CD4-positive, alpha-beta memory T cell (primary cell): ENCODE measurements at places on chromosomes 12 and 14.

GRCh38 chr12:49230805-49231194, 34.1 kb upstream of the TUBA1C start:
- DNase-seq: no peak

DNA sequence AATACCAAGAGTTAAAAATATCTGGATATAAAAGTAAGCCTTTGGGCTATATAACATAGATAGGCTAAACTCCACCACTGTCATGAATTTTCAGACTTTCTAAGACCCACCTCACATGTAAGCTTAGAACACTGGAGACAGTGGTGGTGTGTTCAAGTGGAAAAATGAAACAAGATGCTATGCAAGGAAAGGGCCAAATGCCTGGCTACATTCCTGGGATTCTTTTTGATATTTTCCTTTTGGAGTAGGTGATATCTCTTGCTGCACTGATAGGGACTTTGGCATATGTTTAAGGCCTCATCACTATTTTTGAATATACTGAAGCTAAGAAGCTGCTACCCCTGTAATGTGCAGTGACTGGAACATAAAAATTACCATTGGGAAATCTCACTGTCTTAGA, 341.3 kb downstream of the SLC16A7 start:
- no peak for DNase-seq

DNA sequence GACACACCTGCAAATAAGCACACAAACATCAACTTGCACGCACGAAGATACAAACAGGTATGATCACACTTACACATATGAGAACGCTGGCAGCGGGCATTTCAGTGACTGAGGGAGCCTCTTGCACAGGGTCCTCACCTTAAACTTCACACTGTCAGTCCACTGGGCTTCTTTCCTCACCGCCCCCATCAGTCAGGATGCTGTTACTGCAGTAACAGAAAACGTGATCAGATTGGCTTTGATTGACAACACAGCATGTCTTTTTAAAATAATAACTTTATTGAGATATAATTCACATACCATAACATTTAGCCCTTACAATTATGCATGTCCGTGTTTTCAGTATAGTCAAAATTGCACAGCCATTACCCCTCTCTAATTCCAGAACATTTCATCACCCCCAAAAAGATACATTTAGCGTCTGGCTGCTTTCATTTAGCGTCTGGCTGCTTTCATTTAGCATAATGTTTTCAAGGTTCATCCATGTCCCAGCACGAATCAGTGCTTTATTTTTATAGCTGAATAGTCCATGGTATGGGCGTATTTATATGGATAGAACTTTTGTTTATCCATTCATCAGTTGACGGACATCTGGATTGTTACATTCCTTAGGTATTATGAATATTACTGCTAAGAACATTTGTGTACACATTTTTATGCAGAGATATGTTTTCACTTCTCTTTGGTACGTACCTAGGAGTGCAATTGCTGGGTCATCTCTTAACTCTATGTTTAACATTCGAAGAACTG, 8.4 kb downstream of the CCDC197 start:
- DNase-seq: no peak

DNA sequence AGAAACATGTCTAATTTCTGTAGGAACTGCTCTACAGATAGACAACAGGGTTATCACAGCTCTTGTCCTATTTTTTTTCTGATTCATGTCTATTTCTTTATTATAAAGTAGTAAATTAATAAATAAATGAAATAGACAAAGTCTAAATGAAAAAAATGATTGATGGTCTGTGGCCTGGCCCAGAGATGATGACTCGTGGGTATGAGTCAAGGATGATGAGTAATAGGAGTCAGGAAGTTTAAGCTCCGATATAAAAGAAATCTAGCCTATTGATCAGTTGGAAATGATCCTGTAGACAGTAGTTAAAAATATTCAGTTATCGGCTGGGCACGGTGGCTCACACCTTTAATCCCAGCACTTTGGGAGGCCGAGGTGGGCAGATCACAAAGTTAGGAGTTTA, 90.6 kb upstream of the RTL1 start:
- DNase-seq: no peak

DNA sequence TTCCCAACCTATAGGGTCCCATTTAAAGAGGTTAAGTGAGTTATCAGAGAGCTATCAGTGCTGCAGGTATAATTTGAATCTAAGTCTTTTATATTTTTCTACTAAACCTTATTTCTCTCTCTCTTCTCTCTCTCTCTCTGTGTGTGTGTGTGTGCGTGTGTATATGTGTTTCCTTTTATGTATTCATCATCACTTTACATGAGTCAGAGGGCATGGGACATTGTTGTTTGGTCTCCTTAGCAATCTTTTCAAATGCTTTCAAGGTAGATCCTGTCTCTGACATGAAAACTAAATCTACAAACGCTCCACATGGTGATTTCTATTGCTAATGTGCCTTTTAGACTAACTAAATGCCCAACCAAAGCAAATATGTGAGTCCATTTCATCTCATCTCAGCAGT, 459.7 kb downstream of the BTG1 start:
- peak; percentile 4 for DNase-seq

DNA sequence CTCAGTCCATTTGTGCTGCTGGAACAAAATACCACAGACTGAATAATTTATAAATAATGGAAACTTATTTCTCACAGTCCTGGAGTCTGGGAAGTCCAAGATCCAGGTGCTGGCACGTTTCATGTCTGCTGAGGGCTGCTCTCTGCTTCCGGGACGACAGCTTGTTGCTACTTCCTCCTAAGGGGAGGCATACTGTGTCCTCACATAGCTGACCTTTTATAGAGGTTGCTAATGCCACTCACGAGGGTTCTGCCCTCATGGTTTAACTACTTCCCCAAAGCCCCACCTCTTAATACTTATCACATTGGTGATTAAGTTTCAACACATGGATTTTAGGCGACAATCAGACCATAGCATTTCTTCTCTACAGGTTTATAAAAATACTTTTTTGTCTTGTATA, 411.1 kb downstream of the NRXN3 start:
- no peak for DNase-seq

GRCh38 chr14:26289891-26290486, 307.8 kb downstream of the NOVA1 start:
- no peak for DNase-seq

- DNase-seq: no peak
Observed at GRCh38 chr14:99549684-99550083, 54.3 kb downstream of the CCDC85C start.
